ENCODE measurements at places on chromosomes 1 and 21. TPM values are rescaled to one million over a fixed set of nuclear protein-coding genes. Genes with fewer than 3 reads are reported as not detected.

GRCh38 chr1:220363196-220363837 is 91.1 kb upstream of the RAB3GAP2 start:
- no peak for DNase-seq

DNA sequence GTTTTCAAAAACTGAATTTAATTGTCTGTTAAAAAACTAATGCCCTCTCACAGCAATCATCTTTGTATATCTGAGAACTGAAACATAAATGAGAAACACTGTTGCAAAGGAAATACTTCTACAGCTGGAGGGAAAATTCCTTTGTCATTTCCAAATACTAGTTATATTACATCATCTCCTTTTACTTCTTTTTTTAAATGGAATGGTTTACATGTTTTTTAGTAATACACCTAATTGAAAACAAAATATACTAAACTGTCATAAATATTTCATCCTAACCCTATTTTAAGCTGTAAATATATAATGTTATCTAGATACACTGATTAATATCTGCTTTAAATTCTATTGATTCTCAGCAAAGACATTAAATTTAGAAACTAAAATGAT is 19.1 kb downstream of the CDC42BPA start:
- peak; percentile 80 for DNase-seq

DNA sequence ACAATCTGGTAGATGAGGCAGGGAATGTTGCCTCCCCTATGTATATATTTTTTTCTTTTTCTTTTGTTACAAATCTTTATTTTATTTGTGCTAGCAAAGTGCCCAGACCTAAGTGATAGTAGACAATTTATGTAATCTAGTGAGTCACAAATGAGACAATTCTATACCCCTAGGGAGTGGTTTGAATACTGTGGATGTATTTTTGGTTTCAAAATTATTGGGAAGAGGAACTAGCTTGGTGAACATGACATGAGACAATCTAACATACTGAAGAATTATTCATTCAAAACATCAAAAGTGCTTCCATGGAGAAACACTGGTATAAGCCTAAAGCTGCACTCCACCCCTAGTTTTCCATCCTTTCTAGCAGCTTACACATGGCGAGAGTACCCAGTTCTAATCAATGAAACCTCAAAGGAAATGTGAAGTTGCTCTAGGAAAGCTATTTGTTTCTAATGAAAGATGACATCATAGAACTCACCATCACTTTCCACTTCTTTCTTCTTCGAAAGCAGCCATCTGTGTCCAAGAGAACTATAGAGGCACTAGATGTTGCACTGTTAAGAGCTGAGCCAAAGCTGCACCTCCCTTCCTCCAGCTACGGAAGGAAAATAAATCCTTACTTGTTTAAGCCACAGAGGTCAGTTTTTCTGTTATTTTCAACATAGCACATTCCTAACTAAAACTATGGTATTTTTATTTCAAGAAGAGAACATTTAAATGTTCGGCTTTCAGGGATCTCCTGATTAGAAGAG is 764.6 kb downstream of the LTN1 start:
- no peak for DNase-seq

GRCh38 chr1:32393136-32393535 is 1.1 kb downstream of the BSDC1 start:
- peak; percentile 16 for DNase-seq

- peak; percentile 73 for DNase-seq
Measured at GRCh38 chr1:76867342-76868130, at the start of gene ST6GALNAC5. Gene ST6GALNAC5, plus strand, starts transcription at chr1:76867480.

GRCh38 chr21:36504067-36505058 is 24.4 kb upstream of the CLDN14 start:
- peak; percentile 66 for DNase-seq

- DNase-seq, result peak; percentile 53
Measured at GRCh38 chr1:118149799-118150198, 35.2 kb downstream of the SPAG17 start.

The ARTN gene
- 0.49 TPM for total RNA-seq

The RGS13 gene
- total RNA-seq, result 0.89 TPM

GRCh38 chr1:111354584-111354983 is 63.9 kb downstream of the CHIA start:
- DNase-seq, result no peak

GRCh38 chr21:45080639-45081414 is 6.4 kb downstream of the ADARB1 start:
- DNase-seq, result no peak

DNA sequence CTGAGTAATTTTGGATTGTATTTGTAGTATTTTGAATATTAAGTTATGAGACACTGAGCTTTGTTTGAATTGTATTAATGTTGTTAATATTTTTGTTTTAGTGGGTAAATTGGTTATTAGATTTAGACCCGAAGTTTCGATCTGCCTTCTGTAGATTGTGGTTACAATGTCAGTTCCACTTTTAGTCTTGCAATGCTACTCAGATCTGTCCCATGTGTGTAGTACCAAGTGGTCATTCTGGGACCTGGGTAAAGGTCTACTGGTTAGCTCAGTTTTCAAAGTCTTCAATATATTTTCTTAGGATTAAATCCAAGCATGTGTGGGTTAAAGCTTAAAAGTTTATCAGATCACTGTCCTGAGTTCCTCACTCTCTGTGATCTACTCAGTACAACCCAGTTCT is 346.5 kb upstream of the PROX1 start:
- no peak for DNase-seq

DNA sequence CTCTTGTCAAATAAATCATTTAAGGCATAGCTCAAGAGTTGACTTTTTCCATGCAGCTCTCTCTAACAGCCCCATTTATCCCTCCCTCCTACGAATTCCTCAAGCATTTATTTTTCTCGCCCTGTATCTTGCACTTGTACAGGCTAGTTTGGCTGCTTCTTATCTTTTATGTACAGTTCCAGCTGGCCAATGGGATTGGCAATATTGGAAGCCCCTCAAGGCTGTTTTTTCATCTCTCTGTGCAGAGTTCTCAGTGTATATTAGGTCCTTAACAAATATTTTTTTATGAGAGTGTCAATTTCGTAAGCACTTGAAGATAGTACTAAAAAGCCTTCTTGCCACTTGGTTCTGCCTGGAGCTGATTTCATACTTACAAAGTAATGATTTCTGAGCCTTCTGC is 356.0 kb downstream of the ST6GALNAC3 start:
- DNase-seq, result no peak

The GPR25 gene
- not detected for total RNA-seq

The LMO4 gene
- total RNA-seq, result 39.1 TPM

DNA sequence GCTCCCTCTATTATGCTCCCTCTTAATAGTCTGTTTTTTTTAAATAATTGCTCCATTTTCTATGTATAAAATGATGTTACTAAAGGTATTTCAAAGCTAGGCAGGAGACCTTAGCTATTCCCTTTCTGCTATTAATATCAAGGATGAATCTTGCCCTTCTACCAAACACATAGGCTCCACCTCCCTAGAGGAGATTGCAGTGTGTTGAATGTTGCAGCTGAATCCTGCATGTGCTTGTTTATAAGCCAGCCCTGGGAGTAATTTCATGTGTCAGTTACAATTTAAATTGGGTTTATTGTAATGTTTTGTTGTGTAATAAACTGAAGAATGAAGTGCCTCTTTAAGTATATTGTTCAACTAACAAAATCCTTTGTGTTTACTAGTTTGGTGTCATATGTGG is 66.0 kb downstream of the TMEM200B start:
- no peak for DNase-seq

- DNase-seq, result no peak
Measured at GRCh38 chr1:198693321-198693720, 54.5 kb downstream of the PTPRC start.

The SLC26A9 gene
- 0.04 TPM for total RNA-seq

The PLA2G2F gene
- not detected for total RNA-seq

- no peak for DNase-seq
Measured at GRCh38 chr1:83053446-83053845, 945.5 kb downstream of the TTLL7 start.

GRCh38 chr1:1237874-1238701 is 6.1 kb downstream of the B3GALT6 start:
- no peak for DNase-seq

GRCh38 chr1:17636612-17637011 is 97.1 kb downstream of the ARHGEF10L start:
- no peak for DNase-seq

DNA sequence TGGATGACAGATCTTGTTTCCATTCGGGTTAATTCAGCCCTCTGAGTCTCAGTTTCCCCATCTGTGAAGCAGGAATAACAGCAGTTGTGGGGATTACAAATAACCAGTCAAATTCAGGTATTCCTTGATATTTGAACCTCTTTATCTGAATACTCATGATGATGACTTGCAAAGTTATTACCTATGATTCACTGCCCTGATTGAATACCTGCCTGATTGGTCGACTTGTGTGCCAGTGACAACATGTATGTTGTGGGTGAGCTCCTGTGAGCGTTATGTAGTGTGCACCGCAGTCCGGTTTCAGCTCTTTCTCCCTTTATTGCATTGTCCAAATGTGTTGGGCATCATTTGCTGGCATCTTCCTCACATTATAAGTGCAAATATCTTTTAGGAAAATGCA is 9.5 kb upstream of the TMEM61 start:
- DNase-seq, result no peak

The PKN2 gene
- total RNA-seq, result 34.8 TPM

The NIBAN1 gene
- total RNA-seq, result 50.5 TPM

DNA sequence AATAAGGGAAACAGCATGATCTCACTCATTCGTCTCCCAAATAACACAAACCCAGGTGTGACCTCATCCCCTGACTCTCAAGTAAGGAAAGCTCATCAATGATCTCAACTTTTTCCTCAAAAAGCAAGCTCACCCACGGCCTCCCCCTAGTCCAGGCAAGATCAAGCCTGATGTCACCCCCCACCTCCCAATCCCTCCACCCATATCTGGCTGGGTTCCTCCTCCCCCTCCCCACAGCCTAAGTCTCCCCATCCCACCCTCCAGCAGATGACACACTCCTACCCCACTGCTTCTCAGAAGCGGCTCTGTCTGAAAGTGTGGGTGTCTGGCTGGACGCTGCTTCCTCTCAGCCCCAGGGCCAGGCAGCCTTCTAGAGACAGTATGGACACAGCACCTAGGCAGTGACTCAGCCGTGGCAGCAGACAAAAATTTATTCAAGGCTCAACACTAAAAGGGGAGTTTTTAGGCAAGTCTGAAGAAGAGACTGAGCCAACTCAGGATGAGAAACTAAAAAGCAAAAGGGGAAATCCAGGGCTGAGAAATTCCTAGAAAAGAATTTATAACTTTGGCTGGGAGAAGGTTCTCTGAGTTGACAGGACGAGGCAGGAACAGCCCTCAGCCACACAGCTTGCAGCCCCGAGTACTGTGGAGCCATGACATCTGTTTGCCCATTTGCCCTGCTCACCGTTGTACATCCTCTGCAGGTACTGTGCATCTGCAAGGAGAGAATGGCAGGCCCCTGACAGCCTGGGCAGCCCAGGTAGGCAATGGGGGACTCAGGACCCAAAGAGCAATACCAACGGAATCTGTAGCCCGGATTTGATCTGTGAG is 81.6 kb upstream of the LRRC8D start:
- DNase-seq, result peak; percentile 76

DNA sequence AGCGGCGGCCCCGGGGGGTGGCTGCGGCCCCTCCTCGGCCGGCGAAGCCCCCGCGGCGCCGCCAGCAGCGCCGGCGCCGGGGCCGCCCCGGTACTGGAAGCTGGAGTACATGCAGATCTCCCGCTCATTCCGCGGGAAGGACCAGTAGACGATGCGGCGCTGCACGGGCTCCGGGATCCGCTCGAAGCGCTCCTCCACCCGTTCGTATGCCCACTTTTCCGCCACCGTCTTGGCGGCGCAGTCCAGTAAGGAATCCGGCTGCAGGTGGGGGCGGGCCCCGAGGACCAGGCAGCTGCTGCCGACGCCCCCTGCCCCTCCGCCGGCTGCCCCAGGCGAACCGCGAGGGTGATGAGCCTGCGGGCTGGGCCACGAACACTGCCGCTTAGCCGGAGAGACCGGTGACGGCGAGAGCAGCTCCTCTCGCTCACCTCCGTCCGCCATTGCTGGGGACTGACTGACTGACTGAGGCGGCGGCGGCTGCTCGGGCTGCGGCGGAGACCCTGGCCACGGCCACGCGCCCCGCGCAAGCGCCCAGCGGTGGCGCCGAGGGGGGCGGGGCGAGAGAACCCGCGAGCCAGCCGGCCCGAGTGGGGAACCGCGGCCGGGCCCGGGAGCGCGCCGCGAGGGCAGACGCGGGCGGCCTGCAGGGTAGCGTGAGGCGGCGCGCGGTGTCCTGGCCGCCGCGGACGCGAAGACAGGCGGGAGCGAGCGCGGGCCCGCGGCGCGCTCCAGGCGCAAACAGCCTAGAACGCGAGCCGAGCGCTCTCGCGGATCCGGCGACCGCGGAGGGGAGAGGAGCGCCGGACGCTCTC is at the start of gene ZSWIM5:
ZSWIM5 (minus strand) TSS at position 696 of the 812 bp plus-strand sequence; CDS start at position 441, 255 bp downstream.
- DNase-seq, result peak; percentile 79

DNA sequence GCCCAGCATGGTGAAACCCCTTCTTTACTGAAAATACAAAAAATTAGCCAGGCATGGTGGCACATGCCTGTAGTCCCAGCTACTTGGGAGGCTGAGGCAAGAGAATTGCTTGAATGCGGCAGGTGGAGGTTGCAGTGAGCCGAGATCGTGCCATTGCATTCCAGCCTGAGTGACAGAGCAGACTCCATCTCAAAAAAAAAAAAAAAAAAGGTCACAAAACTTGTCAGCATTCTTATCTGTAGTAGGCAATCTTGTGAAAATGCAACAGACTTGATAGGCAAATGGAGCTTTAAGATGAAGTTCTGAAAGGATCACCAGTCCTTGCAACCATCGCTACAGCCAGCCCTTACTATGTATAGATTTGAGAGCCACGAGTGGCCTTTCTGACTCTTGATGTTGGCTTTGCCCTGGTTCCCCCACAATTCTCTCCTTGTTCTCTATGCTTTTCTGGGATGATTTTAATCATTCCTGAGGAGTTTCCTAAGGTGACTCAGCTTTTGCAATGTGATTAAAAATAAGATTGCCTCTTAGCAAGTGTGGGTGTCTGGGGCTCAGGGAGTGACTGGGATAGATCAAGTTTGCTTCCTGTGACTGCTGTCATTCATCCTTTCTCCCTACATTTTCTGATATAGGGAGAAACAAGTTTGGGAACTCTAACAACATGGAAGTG is 7.1 kb upstream of the MAP1LC3C start:
- no peak for DNase-seq

The F11R gene
- 11.7 TPM for total RNA-seq

- DNase-seq, result peak; percentile 77
Measured at GRCh38 chr1:109248797-109249629, at the start of gene CELSR2. Gene CELSR2, plus strand, starts transcription at chr1:109249539. Its CDS starts 541 bp downstream, at chr1:109250080.

DNA sequence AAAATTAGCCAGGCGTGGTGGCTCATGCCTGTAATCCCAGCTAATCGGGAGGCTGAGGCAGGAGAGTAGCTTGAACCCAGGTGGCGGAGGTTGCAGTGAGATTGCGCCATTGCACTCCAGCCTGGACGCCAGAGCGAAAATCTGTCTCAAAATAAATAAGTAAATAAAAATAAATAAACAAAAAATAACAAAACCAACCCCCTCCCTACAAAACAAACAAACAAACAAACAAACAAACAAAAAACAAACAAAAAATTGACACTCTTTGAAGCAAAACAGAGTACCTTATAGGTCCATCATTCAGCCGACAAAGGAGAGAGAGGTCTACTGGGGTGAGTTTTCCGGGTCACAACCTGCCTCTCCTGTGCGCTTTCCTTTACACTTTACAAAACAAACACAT is 5.4 kb upstream of the KDF1 start:
- DNase-seq, result no peak

The PDIK1L gene
- 7.0 TPM for total RNA-seq

Measured in muscle of leg (tissue), 16 donors.